ENCODE measurements at places on chromosomes 2 and 18.

GRCh38 chr18:79738581-79739439 is 58.9 kb upstream of the KCNG2 start:
- no peak for DNase-seq

- no peak for DNase-seq
Observed at GRCh38 chr2:176682278-176682677, 413.0 kb downstream of the MTX2 start.

DNA sequence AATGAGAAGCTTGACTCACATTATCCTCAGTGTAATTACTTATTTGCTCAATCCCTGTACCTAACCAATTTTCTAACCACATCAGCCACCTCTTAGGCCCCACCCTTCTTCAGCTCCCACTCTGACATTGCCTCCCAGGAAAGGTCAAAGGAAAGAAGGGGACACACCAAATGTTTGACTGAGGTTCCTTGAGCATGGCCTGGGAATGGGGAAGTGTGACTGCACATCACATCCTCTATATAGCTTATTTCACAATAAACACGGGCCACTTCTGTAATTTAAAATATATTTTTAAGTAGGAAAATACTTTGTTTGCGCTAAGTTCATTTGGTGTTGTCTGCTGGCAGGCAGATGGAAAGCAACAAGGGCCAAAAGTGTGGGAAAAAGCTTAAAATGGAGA is 3.0 kb upstream of the FIGLA start:
- DNase-seq = no peak

- peak; percentile 3 for DNase-seq
Observed at GRCh38 chr2:153871231-153872221, at the start of gene GALNT13. TSS of gene GALNT13 (plus strand) at chr2:153871922.

GRCh38 chr2:189641002-189641401 is 20.3 kb upstream of the ASNSD1 start:
- DNase-seq = no peak

DNA sequence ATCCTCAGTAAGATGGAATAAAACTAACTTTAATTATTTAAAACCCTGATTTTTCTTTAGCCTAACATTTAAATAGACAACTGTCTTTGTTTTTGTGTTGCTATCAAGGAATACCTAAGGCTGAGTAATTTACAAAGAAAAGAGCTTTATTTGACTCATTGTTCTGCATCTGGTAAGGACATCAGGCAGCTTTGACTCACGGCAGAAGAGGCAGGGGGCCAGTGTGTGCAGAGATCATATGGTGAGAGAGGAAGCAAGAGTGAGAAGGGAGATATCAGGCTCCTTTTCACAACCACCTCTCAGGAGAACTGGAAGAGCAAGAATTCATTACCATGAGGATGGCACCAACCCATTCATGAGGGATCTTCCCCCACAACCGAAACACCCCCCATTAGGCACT is 64.6 kb upstream of the TFPI start:
- DNase-seq = no peak

GRCh38 chr18:64276311-64277090 is 127.6 kb upstream of the LINC00305 start:
- no peak for DNase-seq
